Thoracic aorta (tissue), 2 donors: ENCODE measurements at places on chromosomes 5 and 9.

DNA sequence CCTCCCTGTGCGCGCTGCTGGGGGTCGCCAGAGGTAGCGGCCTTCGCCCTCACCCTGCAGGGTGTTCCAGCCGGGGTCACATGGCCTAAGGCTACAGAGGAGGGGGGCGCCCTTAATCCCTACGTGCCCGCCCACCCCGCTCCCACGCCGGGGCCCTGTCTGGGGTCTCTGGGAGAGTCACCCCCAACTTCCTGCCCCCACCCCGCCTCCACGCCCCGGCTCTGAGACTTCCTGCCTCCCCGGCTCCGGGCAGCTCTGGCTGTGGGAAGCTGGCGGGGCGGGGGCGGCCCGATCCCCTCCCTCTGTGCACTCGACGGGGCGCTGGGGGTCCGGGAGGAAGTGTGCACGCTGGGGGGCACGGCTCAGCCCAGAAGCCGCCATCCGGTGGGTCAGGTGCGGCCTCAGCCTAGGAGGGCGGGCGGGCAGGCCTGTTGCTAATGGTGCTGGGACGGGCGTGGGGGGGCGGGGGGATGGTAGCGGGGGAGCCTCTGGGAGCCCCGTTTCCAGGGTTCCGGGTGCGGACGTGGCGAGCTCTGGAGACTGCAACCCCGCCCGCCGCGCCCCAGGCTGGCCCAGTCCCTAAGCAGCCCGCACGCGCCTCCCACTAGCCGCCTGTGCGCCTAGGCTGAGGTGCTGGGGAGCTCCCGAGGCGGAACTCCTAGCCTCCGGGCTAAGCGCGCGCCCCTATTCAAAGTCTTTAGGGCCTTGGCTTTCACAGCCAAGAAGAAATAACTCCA is 61.6 kb downstream of the CXXC5 start:
- no peak for DNase-seq

DNA sequence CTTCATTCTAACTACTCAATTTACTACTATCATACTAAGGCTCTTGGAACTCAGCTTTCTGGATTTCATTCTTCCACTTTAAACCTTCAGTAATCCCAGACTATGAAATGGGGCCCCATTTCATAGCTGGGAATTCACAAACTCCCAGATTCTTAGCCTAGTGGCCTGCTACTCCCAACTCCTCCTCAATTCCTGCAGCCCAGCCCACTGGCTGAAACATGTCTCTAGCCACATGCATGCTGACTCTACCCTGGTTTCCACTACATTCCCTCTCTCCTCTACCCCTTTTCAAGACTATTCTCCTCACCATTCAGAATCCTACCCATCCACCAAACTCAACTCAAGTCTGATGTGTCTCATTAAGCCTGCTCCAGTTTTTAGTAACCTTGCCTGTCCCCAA is 370.6 kb downstream of the BNC2 start:
- no peak for DNase-seq

DNA sequence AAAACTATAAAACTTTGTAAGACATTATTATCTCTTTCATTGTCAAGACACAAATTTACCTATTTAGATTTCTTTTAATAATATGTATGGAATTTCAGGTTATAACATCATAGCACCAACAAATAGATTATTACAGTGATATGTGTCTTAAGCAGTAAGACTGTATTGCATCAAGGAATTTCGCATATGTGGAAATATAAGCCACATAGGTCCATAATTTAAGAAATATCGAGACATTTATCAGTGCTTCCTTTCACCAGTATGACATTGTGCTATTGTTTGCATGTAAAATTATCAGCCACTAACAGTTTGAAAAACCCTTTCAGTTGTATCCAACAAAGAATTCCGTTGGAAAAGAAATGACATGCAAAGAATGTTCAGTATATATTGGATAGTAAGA is 186.7 kb upstream of the RASA1 start:
- DNase-seq: no peak

DNA sequence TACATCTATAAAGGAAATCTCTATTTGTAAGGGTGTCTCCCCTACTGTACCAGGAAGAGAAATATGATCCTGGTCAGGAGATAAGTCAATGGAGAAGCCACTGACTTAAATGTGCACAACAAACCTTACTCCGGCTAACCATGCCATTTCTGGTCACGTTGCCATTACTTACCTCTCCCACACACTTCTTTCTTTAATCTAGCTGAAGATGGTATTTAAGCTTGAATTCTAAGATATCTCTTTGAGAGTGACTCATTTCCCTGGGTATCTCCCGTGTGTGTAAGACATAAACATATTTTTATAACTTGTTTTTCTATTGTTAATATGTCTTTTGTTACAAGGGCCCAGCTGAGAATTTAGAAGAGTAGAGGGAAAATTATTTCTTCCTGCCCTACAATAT is 296.6 kb downstream of the SEMA5A start:
- DNase-seq: no peak

- no peak for DNase-seq
Observed at GRCh38 chr9:107294756-107295155, 11.7 kb downstream of the RAD23B start.

DNA sequence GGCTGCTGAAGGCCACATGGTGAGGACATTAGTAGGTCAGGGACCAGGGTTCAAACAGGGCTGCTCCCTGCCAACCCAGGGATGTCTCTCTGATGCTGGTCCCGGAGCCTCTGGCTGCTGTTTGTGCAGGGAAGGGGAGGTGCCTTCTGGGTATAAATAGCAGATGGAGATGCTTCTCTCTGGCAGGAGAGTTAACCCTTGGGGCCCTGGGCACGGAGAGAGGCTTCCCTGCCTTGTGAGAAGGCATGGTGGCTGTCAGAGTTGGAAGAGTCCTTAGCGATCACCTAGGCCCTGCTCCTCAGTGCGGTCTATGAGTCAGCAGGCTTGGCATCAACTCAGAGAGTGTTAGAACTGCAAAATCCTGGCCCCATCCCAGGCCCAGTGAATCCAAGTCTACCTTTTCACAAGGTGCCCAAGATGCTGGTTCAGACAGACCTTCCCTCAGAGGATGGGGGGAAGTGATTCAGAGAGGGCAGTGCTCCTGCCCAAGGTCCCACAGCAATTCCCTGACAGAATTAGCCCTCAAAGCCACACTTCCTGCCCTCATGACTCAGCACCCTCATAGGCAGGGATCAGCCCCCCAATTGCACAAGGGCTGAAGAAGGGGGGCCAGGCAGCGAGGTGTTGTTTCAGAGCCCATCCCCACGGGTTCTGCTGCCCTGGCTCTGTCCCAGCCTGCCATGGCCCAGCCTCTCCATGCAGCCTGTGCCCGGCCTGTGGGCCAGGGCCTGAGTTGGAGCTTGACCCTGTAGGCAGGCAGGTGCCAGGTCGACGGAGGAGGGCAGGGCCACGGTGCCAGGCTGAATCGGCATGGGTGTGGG is 25.6 kb downstream of the CAMK2A start:
- no peak for DNase-seq

DNA sequence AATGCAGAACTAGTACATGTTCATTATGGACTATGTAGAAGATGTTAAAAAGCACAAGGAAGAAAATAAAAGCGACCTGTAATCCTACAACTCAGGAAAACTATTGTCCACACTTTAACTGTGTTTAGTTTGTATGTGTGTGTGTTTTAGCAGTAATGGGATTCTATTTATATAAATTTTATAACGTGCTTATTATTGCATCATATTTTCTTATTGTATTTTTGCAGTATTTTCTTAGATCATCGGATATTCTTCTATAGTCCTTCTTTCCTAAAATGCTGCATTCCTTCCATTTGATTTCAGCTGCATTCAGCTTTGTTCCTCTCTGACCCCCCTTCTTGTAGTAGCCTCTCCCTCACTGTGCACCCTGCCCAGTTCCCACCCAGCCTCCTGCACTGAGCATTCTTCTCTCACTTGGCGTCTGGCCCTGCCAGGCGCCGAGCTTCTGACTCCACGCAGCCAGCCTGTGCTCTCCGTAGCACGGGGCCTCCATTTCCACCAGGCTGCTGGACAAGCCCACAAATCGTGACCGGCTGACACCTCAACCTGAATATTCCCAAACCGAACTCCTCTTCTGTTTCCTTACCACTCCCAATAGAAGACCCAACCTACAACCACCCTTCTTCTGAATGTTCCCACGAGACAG is 39.9 kb downstream of the MVB12B start:
- no peak for DNase-seq

DNA sequence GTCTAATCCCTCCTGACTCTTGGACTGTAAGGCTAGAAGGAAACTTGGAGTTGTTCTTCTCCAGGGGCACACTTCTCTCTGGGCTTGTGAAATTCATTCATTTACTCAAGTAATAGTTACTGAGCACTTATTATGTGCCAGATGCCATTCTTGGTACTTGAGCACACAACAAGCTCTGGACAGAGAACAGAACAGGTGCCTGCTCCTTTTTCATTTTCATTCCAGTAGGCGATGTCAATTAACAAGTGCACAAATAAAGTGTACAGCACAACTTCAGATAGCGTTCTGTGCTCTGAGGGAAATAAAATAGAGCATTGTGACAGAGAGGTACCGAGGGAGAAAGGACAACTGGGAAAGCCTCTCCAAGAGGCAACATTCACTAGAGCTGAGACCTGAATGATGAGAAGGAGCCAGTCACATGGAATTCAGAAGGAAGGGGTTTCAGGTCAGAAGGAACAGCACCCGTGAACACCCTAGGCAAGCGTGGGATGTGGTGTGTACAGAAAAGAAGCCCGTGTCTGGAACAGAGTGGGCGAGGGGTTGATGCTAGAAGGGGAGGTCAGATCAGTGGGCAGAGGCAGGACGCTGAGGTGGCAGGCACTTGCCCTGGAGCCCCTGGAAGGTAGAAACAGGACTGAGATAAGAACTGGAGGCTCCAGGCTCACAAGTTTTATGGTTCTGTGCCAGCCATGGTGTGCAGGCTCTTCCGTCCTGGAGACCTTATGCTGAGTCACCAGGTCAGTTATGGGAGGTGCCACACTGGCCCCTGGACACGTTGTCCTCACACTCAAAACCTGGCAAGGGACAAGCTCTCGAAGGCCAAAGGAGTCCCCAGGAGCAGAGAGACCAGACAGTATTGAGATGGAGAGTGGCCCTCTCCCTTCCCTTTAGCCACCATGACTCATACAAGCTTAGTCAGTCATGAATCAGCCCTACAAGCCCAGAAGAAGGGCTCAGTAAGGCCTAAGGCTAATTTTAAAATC is 7.2 kb upstream of the ABLIM3 start:
- DNase-seq: peak; percentile 25

- no peak for DNase-seq
Observed at GRCh38 chr5:95285409-95285755, 488 bp upstream of the MCTP1 start.

DNA sequence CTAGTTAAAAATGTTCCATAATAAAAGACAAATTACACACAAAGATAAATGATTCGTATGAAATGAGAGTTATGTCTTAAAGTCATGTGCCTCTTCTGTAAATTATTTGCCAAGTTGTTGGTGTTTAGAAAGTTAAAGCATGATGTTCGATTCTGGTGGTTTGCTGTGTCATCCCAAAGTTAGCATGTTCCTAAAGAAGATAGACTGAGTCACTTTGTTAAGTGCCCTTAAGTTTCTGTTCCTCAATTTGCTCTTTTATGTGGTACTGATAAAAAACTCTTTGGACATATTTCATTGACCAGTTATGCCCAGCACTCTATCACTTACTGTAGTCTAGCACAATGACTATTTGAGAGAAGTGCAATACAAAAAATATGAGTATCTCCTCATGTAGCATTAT is 366.9 kb upstream of the ZNF608 start:
- DNase-seq: no peak

GRCh38 chr5:151038412-151038745 is 18.0 kb downstream of the GPX3 start:
- DNase-seq: no peak

DNA sequence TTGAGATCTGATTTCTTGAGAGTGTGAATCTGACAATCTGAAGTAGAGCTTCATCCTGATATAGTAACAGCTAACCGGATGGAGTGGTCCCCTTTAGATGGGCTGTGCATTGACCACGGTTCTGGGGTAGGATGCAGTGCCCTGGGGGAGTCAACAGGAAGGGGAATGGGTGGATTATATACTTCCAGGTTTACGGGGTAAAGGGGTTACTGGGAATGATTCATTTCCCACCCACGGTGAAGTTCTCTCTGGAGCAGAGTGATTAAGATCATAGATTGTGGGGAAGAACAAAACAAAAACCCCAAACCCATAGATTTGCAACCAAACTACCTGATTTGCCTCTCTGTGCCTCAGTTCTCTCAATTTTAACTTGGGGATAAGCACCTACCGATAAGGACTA is 1.5 kb upstream of the B4GALT7 start:
- no peak for DNase-seq

- no peak for DNase-seq
Observed at GRCh38 chr5:54944364-54944763, 41.0 kb downstream of the ESM1 start.

- DNase-seq: no peak
Observed at GRCh38 chr5:16799796-16800195, 136.3 kb downstream of the MYO10 start.
